ENCODE measurements at places on chromosomes 6 and 20. TPM values are rescaled to one million over a fixed set of nuclear protein-coding genes. Genes with fewer than 3 reads are reported as not detected.

Gene SLC22A23
- total RNA-seq = 3.3 TPM

GRCh38 chr6:135703621-135704020 lies 147.9 kb upstream of the PDE7B start:
- DNase-seq = no peak
- H3K36me3 ChIP-seq = no peaks in the 10 kb centered on the region
- no peak overlapping the region for H3K4me3 ChIP-seq

GRCh38 chr6:90399970-90400369 lies 103.3 kb upstream of the BACH2 start:
- no peak for DNase-seq
- peaks cover 17% of the 10 kb centered on the region for H3K4me1 ChIP-seq
- H3K27me3 ChIP-seq = no peaks in the 10 kb centered on the region
- H3K36me3 ChIP-seq = no peaks in the 10 kb centered on the region
- no peak overlapping the region for H3K27ac ChIP-seq

Gene SLC12A5
- 0.77 TPM for total RNA-seq

Gene MYMX
- 0.54 TPM for total RNA-seq

GRCh38 chr6:46993846-46994245 lies 48.3 kb downstream of the ADGRF1 start:
- DNase-seq = no peak
- no peak overlapping the region for H3K27ac ChIP-seq

Gene UNC93A
- total RNA-seq = not detected

GRCh38 chr6:159679091-159680077 lies 13.7 kb downstream of the SOD2 start:
- H3K4me1 ChIP-seq = no peaks in the 10 kb centered on the region
- no peak overlapping the region for H3K27ac ChIP-seq
- no peak for DNase-seq

DNA sequence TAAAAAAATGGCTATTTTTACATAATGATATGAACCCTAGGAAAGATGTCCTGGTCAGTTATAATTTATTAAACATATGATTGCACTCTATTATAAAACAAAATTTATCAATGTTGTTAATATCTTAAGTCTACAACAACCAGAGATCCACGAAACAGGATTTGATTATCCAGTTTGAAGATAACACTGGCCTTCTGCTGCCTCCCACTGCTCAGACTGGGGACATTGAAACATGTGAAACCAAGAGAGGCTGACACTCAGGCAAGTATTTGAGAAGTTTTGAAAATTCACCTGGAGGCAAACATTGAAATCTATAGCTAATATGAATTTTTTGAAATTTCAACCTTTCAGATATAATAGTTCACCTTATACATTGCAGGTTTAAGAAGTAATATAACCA lies 219.3 kb upstream of the HSF2 start:
- no peak overlapping the region for H3K27ac ChIP-seq
- peak; percentile 19 for DNase-seq
- no peaks in the 10 kb centered on the region for H3K36me3 ChIP-seq
- H3K4me3 ChIP-seq = no peak overlapping the region
- H3K4me1 ChIP-seq = no peaks in the 10 kb centered on the region

DNA sequence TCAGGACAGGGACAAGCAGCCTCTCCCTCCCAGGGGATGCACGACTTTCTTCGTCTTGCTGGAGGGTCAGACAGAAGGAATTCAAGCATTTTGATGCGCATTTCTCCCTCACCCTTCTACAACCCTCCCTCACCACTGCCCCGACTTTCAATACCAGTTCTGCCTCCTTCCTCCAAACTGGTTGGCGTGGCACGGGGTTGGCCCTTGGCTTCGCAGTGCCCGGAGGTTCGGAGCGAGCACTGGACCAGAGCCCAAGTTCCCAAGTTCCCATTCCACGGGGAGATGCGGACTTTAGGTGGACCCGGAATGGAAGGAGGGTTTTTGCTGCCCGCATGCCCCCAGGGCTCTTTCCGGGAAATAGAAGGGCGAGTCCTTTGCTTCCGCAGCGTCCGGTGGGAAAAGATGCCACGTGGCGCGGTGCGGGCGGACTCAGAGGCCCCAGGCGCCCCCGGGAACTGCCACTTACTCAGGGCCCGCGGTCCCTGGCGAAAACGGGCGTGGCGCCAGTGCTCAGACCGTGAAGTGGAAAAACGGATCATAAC lies 8.0 kb upstream of the LAMP5 start:
- H3K36me3 ChIP-seq = no peaks in the 10 kb centered on the region
- DNase-seq = no peak
- peaks cover 95% of the 10 kb centered on the region for H3K27me3 ChIP-seq
- peaks cover 4% of the 10 kb centered on the region for H3K4me1 ChIP-seq

Gene FGD2
- total RNA-seq = 0.06 TPM
